ENCODE measurements at places on chromosomes 2 and 18. TPM values are rescaled to one million over a fixed set of nuclear protein-coding genes. Genes with fewer than 3 reads are reported as not detected.
A peak's percentile ranks its signal among the peaks of the same experiment; 100 is the strongest.

DNA sequence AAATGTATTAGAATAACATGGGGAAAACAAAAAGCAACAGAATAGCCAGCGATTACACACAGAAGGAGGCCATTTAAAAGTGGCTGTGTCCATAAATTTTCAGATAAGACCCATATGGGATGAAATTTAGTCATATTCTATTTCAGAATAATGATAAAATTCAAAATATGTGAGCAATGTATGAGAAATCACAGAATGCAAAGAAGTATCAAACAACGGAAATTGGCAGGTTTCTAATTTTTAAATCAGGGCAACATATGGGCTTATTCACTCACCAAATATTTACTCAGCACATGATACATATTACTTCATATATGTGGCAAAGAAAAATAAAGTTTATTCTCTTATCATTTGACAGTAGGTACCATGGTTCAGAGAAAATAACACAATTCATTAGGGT is 208.5 kb downstream of the GRB14 start:
- H3K27ac ChIP-seq, result no peak overlapping the region
- H3K27me3 ChIP-seq, result no peaks in the 10 kb centered on the region
- no peak overlapping the region for H3K4me3 ChIP-seq
- H3K4me1 ChIP-seq, result no peaks in the 10 kb centered on the region
- H3K36me3 ChIP-seq, result no peaks in the 10 kb centered on the region
- DNase-seq, result no peak

GRCh38 chr2:157805519-157805918 is 70.6 kb downstream of the ACVR1 start:
- no peak for DNase-seq
- no peak overlapping the region for H3K27ac ChIP-seq
- H3K27me3 ChIP-seq, result no peaks in the 10 kb centered on the region
- H3K4me1 ChIP-seq, result peaks cover 8% of the 10 kb centered on the region

Gene ZNF2
- total RNA-seq, result 4.0 TPM

DNA sequence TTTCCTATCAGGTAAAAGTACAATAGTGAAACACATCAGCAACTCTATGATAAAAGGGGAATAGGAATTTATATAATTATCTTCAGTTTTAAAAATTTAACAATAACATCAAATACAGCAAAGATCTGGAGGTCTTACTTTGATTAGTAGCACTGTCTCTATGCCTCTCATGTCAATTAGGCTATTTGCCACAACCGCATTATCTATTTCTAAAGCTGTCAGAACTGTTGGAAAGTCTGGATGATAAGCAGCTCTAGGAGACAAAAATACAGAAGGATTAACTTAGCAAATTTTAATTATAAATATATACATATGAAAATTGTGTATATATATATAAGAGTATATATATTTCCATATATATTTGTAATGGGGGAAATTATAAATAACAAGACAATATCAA is 45.1 kb downstream of the SMC6 start:
- no peaks in the 10 kb centered on the region for H3K27me3 ChIP-seq
- DNase-seq, result no peak
- no peaks in the 10 kb centered on the region for H3K36me3 ChIP-seq

Gene FAM237A
- not detected for total RNA-seq

Gene IL36A
- 251 TPM for total RNA-seq

- peak overlapping the region; percentile 98 for H3K27ac ChIP-seq
- no peaks in the 10 kb centered on the region for H3K36me3 ChIP-seq
- H3K4me3 ChIP-seq, result peak overlapping the region; percentile 99
- no peak for DNase-seq
- H3K4me1 ChIP-seq, result peaks cover 39% of the 10 kb centered on the region
Observed at GRCh38 chr2:199910338-199911051, 598 bp upstream of the C2orf69 start.

DNA sequence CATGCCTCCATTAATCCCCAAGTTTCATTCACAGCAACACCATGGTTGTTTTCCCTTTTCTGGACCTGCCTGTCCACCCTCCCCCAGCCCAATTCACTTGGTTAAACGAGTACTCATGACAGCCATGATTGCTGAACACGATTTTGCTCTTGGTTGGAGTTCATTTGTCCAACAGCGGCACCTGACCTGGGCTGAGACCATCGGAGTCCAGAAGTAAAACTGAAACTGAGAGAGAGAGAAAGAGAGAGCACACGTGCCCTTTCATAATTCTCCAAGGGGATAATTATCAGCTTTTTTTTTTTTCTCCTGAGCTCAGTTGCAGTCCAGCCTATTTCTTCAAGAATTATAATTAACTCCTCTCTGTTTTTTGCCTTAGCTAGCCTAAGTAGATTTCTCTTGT is 13.7 kb upstream of the KIF5C start:
- H3K4me1 ChIP-seq, result no peaks in the 10 kb centered on the region
- no peaks in the 10 kb centered on the region for H3K36me3 ChIP-seq
- no peak overlapping the region for H3K4me3 ChIP-seq
- no peaks in the 10 kb centered on the region for H3K27me3 ChIP-seq
- DNase-seq, result no peak
- no peak overlapping the region for H3K27ac ChIP-seq

GRCh38 chr18:179499-179898 is 21.1 kb downstream of the USP14 start:
- peaks cover 6% of the 10 kb centered on the region for H3K36me3 ChIP-seq
- no peaks in the 10 kb centered on the region for H3K4me1 ChIP-seq
- H3K27ac ChIP-seq, result no peak overlapping the region
- no peak for DNase-seq
- H3K27me3 ChIP-seq, result no peaks in the 10 kb centered on the region

DNA sequence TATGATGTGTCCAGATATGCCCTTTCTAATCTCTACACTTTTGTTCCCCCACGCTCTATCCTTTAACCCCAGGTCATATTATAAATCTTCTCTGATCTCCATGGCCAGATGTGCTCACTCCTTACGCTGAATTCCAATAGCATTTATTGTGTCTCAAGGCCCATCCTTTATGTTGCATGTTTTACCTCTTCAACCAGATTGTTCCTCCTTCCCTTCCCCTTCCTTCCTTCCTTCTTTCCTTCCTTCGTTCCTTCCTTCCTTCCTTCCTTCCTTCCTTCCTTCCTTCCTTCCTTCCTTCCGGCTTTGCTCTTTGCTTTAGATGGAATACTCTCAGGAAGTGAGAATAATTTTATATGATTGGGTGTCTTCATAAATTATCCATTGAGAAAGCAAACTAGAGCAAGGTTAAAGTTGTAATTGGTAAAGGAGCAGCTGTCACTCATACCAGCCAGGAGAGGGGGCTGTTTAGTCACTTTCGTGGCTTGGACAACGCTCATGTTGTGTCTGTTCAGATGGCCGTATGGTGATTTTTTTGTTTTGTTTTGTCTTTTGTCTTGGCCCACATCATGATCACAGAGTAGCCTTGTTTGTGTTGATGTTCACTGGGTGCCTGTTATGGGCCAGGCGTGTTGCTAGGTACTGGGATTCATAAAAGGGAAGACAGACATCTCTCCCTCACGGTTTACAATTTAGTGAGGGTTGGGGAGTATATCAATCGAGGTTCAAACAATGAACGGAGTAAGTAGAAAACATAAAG is 68.0 kb downstream of the DAW1 start:
- no peaks in the 10 kb centered on the region for H3K27me3 ChIP-seq
- no peaks in the 10 kb centered on the region for H3K4me1 ChIP-seq
- H3K36me3 ChIP-seq, result no peaks in the 10 kb centered on the region
- no peak overlapping the region for H3K4me3 ChIP-seq
- no peak overlapping the region for H3K27ac ChIP-seq
- DNase-seq, result no peak

Gene DUSP28
- total RNA-seq, result 2.6 TPM

Gene VWA3B
- not detected for total RNA-seq

- no peaks in the 10 kb centered on the region for H3K36me3 ChIP-seq
- no peaks in the 10 kb centered on the region for H3K27me3 ChIP-seq
- no peak overlapping the region for H3K27ac ChIP-seq
- no peak overlapping the region for H3K4me3 ChIP-seq
- no peak for DNase-seq
Observed at GRCh38 chr18:23671564-23671963, 8.9 kb upstream of the ANKRD29 start.

DNA sequence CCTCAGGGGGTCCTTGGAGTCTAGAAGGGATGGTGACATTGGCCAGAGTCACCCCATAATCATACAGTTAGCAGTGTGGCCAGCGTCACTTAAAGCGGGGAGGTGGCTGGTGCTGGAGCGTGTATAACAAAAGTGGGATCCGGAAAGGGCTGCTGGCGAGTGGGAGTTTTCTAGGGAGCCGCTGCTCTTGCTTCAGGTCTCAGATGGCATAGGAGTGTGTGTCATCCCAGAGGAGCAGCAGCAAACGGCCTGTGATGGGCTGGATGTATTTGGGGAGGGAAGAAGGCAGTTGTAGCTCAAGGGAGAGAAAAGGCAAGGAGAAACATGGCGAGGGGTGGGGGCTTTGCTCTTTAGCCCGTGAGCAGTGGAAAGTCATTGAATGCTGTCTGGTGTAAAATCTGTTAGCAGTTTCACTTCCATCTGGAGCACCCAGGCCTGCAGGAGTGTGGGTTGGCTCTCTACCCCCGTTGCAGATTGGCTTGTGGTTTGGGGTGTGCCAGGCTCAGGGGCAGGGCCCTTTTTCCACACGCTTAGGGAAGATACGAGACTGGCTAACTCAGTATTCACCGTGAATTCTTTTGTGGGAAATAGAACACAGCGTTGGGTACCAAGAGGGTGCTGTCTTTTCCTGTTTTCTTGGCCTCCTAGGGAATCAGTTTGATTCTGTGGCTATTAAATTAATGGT is 120.5 kb downstream of the AGAP1 start:
- peak overlapping the region; percentile 61 for H3K27ac ChIP-seq
- H3K36me3 ChIP-seq, result no peaks in the 10 kb centered on the region
- no peak for DNase-seq
- H3K4me1 ChIP-seq, result no peaks in the 10 kb centered on the region
- H3K4me3 ChIP-seq, result no peak overlapping the region

- H3K4me3 ChIP-seq, result no peak overlapping the region
- no peak for DNase-seq
- H3K36me3 ChIP-seq, result no peaks in the 10 kb centered on the region
- H3K4me1 ChIP-seq, result no peaks in the 10 kb centered on the region
- H3K27ac ChIP-seq, result peak overlapping the region; percentile 16
- H3K27me3 ChIP-seq, result no peaks in the 10 kb centered on the region
Observed at GRCh38 chr2:203626952-203627681, 79.3 kb upstream of the CD28 start.

Gene TEX51
- total RNA-seq, result not detected

Gene LTBP1
- 19.2 TPM for total RNA-seq

GRCh38 chr2:102081606-102082005 is 60.9 kb upstream of the IL1R1 start:
- H3K36me3 ChIP-seq, result no peaks in the 10 kb centered on the region
- H3K27me3 ChIP-seq, result no peaks in the 10 kb centered on the region
- H3K4me3 ChIP-seq, result no peak overlapping the region

Gene UGT1A3
- total RNA-seq, result 7.6 TPM

Gene FASTKD1
- 36.7 TPM for total RNA-seq

Gene KIF3C
- total RNA-seq, result 1.3 TPM

Gene TMEM247
- not detected for total RNA-seq

- no peaks in the 10 kb centered on the region for H3K4me1 ChIP-seq
- no peak overlapping the region for H3K27ac ChIP-seq
- no peak for DNase-seq
- no peak overlapping the region for H3K4me3 ChIP-seq
- no peaks in the 10 kb centered on the region for H3K27me3 ChIP-seq
Observed at GRCh38 chr2:210654091-210654490, 97.7 kb downstream of the CPS1 start.

Gene ARMC9
- 2.1 TPM for total RNA-seq

- no peaks in the 10 kb centered on the region for H3K4me1 ChIP-seq
- H3K4me3 ChIP-seq, result no peak overlapping the region
- H3K27ac ChIP-seq, result no peak overlapping the region
- DNase-seq, result no peak
- H3K36me3 ChIP-seq, result no peaks in the 10 kb centered on the region
Observed at GRCh38 chr2:172013396-172013795, 13.6 kb downstream of the METAP1D start.

GRCh38 chr2:204730603-204731002 is 185.3 kb downstream of the PARD3B start:
- H3K27ac ChIP-seq, result no peak overlapping the region
- no peaks in the 10 kb centered on the region for H3K36me3 ChIP-seq
- H3K4me1 ChIP-seq, result no peaks in the 10 kb centered on the region
- DNase-seq, result no peak
- no peaks in the 10 kb centered on the region for H3K27me3 ChIP-seq
- no peak overlapping the region for H3K4me3 ChIP-seq

DNA sequence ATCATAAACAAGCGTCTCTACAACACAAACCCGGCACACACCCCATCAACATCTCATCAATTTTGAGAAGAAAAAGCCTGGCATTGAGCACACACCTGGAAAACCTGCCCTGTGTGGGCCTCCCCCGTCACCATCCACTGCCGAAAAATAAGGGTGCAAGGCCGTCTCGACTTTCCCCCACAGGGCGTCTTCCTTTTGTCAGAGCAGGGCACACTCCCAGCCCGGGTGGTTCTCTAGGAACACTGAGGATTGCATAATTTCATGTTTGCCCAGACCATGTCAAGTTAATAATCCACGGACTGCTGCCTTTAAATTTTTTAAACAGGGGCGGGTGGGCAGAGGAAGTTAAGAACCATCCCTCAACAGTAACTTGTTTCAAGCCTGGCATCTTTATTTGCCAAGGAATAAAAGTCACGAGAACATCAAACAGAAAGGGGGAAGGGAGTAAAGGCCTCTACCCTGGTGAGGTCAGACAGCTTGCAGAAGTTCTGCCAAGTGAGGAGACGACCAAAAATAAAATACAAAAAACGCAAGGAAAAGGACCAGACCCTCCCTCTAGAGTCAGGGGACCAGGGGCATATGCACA is 2.1 kb downstream of the TFCP2L1 start:
- H3K4me1 ChIP-seq, result no peaks in the 10 kb centered on the region
- peak overlapping the region; percentile 91 for H3K27ac ChIP-seq
- peak overlapping the region; percentile 59 for H3K4me3 ChIP-seq
- H3K36me3 ChIP-seq, result peaks cover 33% of the 10 kb centered on the region

GRCh38 chr18:25275412-25276001 is 76.5 kb downstream of the ZNF521 start:
- no peaks in the 10 kb centered on the region for H3K36me3 ChIP-seq
- H3K27me3 ChIP-seq, result no peaks in the 10 kb centered on the region
- DNase-seq, result no peak

- no peak for DNase-seq
- peaks cover 50% of the 10 kb centered on the region for H3K4me1 ChIP-seq
- H3K36me3 ChIP-seq, result no peaks in the 10 kb centered on the region
- no peaks in the 10 kb centered on the region for H3K27me3 ChIP-seq
- no peak overlapping the region for H3K4me3 ChIP-seq
- peak overlapping the region; percentile 90 for H3K27ac ChIP-seq
Observed at GRCh38 chr2:9809448-9810088, 33.7 kb upstream of the TAF1B start.

GRCh38 chr2:226730481-226730880 is 69.1 kb downstream of the IRS1 start:
- no peaks in the 10 kb centered on the region for H3K27me3 ChIP-seq
- peaks cover 13% of the 10 kb centered on the region for H3K4me1 ChIP-seq
- peaks cover under 1% of the 10 kb centered on the region for H3K36me3 ChIP-seq
- H3K4me3 ChIP-seq, result no peak overlapping the region
- no peak for DNase-seq

DNA sequence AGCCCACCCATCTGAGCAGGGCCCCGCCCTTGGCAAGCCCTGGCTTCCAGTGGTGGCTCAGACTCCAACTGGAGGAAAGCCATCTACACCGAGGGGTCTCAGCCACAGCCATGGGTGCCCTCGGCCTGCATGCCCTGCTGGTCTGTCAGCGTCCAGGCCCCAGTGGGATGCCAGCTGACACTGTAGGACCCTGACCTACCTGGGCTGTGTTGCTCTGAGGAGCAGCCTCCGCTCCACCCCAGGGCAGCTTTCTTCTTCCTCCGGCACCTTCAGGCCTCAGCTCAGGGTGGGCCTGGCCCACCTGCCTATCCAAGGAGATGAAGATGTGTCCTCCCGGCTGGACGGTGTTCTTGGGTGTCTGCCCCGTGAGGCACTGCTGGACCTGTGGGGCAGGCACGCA is 13.9 kb upstream of the ARHGEF4 start:
- H3K27me3 ChIP-seq, result no peaks in the 10 kb centered on the region
- H3K27ac ChIP-seq, result no peak overlapping the region
- H3K4me1 ChIP-seq, result peaks cover 51% of the 10 kb centered on the region
- no peaks in the 10 kb centered on the region for H3K36me3 ChIP-seq
- DNase-seq, result no peak

Data from esophagus squamous epithelium (tissue), 5 donors.